Tongue (tissue), 3 donors: ENCODE measurements at places on chromosomes 7 and 10. TPM values are rescaled to one million over a fixed set of nuclear protein-coding genes. Genes with fewer than 3 reads are reported as not detected.

GRCh38 chr10:129024046-129024445, 443.0 kb upstream of the MGMT start:
- DNase-seq: peak; percentile 52

GRCh38 chr10:73968098-73968521, 29.8 kb upstream of the VCL start:
- peak; percentile 50 for DNase-seq

DNA sequence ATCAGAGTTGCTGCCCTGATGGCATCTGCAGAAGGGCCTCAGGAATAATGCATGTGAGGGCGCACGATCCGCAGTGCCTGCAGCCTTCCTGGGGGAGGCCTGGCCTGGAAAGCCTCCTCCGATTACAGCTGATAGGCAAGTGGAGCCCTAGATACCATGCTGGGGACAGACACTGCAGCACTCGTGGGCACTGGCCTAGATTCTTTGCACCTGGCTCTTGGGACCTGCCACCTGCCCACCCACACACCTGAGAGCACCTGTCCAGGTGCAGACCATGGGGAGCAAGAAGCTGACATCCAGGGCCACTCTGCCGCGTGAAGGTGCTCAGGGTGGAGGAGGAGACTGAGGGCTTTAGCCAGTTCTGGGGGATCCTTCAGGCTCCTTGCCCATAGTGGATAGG, 14.8 kb downstream of the YKT6 start:
- no peak for DNase-seq

DNA sequence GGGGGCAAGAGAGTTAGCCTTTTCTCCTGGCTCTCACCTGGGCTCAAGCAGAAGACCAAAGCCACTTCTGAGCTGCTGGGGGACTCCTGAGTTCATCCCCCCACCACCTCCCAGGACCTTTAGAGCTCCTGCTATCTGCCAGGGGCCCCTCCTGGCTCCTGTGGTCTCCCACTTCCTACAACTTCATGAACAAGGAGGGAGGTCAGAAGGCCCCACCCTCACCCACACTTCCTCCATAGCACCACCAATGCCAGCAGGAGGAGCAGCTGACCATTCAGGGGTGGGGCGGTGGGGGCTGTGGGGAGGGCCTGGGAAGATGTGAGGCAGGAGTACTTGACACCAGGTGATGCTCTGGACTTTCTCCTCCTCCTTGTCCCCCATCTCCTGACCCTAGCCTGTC, 32.6 kb upstream of the ADCYAP1R1 start:
- DNase-seq: no peak

DNA sequence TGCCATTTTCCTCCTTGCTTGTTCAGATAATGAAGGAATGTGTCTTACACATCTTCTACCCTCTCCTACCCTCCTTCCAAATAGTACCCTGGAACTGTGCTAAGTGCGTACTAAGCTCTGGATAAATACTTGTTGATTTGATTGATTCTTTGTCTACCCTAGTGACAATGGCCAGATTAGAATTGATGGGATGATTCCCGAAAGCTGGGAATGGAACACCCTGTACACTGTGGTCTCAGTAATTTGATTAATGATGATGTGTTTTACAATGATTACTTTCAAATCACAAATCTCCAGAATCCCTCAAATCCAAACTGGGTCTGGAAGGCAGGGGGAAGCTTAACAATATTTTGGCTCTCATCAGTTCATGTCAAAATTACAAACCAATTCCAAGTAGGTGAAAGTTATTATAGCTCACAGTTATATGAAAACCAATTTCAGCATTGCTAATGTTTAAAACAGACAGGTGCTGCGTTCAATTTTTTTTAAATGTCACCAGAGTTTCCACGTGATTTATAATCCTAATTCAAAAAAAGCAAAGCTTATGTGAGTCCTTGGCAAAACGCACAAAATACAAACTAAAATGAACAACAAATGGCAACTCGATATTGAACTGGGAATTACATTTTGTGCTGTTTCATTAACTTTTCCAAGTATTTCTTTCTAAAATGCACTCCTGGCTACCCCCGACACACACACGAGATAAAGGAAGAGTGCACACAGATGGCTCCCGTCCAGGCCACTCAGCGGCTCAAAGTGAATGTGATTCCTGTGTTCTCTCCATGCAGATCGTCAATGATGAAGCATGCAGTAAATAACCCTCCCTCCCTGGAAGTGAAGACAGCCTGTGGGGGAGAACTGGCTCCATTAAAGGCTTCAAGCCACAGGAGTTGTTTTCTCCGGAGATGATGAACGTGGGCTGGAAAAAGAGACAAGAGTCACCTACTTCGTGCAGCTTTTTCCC, 21.7 kb upstream of the ADRB1 start:
- peak; percentile 68 for DNase-seq

DNA sequence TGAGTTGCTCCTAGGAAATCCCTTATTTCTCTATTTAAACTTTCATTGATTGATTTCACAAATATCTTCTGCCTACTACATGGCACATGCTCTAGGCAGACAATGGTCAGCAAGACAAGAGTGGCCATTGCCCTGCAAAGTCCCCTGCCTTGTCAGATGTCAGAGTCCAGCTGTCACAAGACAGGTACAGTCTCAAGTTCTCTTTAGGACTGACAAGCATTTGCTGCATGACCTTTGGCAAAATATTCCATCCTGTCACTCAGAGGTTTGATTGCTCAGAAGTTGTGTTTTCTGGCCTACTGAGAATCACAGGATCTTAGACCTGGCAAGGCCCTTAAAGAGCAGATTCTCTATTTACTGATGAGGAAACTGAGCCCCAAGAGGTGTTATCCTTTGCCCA, 322.3 kb upstream of the NFE2L3 start:
- DNase-seq: no peak

DNA sequence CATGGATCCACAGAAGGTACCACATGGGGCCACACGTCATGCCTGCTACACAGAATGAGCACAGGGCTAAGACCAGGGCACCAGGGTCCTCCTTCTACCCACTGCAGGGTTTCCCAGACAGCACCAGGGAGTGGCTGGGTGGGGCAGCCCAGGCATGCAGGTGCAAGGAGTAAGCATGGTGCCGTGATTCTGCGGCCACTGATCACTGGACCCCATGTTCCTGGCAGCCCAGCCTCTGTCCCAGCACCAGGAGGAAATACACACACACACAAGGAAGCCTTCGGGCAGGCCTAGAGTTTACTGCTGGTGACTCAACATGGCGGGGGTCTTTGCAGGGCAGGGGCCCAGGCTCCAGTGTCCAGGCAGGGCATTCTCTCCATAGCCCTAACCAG, 13.9 kb downstream of the ATP6V1F start:
- DNase-seq: no peak

GRCh38 chr7:54839575-54840213, 80.7 kb upstream of the SEC61G start:
- DNase-seq: peak; percentile 53

GRCh38 chr7:34111031-34111430, 205.7 kb downstream of the BMPER start:
- DNase-seq: no peak

DNA sequence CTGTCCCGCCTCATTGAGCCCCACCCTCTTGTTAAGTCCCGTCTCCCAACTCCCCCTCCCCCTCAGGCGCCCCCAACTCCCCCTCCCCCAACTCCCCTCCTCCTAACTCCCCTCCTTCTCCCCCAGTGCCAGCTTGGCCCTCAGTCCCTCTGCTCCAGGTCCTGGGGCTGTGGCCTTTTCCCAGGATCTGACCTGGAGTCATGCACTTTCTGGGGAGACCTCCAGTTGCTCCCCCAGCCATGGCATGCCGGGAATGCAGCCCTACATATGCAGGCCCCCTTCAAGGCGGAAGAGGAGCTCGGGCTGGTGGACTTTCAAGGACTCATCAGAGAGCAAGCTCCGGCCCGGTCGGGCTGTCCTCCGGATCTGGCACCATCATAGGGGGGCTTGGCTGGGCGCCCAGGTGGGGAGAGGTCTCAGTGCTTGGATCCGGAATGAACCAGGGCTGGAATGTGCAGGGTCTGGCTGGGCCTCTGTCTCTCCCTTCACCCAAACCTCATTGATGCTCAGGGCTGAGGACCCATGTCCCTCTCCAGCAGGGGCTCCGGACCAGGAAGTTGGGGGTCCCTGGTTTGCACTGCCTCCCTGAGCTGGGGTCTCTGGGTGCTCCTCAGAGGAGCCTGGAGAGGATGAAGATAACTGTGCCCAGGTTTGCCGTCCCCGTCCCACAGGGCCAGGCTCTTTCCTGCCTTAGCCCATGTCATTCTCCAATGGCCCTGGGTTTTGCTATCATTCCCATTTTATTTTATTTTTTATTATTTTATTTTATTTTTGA, 41.1 kb downstream of the TMEM270 start:
- no peak for DNase-seq

GRCh38 chr7:49631960-49632359, 141.5 kb upstream of the VWC2 start:
- peak; percentile 39 for DNase-seq

DNA sequence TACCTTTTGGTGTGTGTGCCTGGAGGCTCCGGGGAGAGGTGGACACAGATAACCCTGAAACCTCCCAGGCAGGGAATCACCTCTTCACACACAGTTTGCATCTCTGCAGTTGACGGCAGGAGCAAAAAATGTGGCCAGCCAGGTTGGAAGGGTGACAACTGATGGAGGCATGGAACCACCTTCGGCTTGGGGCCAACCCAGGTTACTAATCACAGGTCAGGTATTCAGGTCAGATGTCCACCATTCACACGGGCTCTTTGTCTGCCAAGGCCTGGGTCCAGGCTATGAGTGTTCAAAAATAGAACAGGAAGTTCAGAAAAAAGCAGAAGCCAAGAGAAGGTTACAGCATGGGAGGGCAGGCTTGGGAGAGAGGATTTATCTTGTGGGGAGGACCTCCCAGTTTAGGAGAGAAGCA, 137.2 kb upstream of the EFCAB10 start:
- DNase-seq: no peak

- DNase-seq: no peak
Measured at GRCh38 chr7:112892263-112892662, 102.1 kb upstream of the TMEM168 start.

GRCh38 chr7:117098457-117098856, 145.2 kb downstream of the ST7 start:
- no peak for DNase-seq

DNA sequence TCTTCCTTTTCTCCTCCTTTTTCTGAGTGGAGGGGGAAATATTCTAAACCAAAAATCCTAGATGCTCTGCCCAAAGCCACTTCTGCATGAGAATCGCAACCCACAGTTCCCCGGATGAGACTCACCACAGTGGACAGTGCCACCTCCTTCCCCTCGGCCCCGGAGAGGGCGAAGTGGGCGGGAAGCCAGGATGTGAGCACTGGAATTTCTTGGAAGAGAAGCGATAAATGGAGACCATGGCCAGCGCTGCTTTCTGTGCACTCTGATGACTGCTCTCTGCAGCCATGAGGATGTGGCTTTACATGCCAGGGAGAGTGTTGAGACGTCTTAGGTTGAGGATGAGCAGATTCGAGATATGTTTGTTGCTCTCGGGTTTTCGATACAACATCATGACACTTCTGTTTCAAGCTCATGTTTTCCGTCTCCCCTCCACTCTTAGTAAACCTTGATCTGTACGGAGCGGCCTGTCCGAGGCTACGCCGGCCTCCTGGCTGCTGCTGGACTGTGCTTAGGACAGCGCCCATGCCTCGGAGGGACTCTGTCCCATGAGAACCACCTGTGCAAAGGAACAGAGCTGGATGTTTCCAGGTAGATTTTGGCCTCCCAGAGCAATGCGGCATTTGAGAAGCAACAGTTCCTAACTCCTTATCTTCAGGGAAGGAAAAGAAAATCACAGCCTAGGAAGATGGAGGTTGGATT, 414.6 kb upstream of the FOXK1 start:
- no peak for DNase-seq

GRCh38 chr10:12465385-12466136, 116.2 kb downstream of the CAMK1D start:
- no peak for DNase-seq

- peak; percentile 3 for DNase-seq
Measured at GRCh38 chr7:9718071-9718661, 1255.5 kb upstream of the PHF14 start.

- no peak for DNase-seq
Measured at GRCh38 chr10:124380256-124380995, 38.3 kb downstream of the OAT start.

DNA sequence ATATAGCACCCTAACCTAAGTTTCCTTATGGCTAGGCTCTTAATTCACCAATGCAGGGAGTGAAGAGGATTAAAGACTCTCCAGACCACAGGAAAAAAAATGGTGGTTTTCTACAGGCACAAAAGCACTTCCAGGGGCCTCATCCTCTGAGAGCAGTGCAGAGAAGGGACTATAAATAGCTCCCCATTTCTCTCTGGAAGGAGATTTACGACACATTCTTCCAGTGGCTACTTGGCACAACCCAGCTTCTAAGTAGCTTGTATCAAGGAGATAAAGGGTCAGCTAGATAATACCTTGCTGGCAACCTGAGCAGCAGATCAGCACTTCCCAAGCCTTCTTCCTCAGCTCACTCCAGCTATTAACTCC, 73.5 kb downstream of the CRPPA start:
- no peak for DNase-seq

DNA sequence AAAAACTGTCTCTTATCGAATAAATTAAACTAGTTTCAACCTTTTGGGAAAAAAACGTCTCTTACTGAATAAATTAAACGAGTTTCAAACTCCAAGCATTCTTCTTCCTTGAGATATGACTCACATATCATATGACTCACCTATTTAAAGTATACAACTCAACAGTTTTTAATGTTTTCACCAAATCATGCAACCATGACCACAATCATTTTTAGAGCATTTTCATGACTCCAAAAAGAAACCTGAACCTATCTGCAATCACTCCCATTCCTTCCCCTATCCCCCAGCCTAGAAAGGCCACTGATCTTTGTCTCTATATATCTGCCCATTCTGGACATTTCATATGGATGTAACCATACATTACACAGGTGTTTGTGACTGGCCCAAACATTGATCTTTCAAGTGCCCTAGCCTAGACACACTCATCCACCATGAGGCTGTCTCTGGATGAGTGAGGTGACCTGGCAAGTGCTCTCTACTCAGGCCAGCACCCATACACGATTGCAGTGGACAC, 115.3 kb downstream of the PIP4K2A start:
- DNase-seq: no peak

GRCh38 chr10:74823791-74824183, 2.6 kb upstream of the KAT6B start:
- DNase-seq: no peak

- no peak for DNase-seq
Measured at GRCh38 chr7:74059681-74060588, 23.7 kb upstream of the LIMK1 start.

- no peak for DNase-seq
Measured at GRCh38 chr10:101563007-101563406, 25.1 kb downstream of the POLL start.

- no peak for DNase-seq
Measured at GRCh38 chr10:111137007-111137406, 60.2 kb downstream of the ADRA2A start.

The XRCC2 gene
- total RNA-seq: 3.8 TPM

The KCNIP2 gene
- total RNA-seq: 0.92 TPM

The LRIT1 gene
- not detected for total RNA-seq

The GNG11 gene
- 31.6 TPM for total RNA-seq

The CCDC7 gene
- 129 TPM for total RNA-seq

The DNA2 gene
- total RNA-seq: 12.0 TPM

The ELFN1 gene
- total RNA-seq: 4.3 TPM

The FANK1 gene
- 3.2 TPM for total RNA-seq

The FEZF1 gene
- not detected for total RNA-seq

The CCDC146 gene
- total RNA-seq: 16.9 TPM

The HOXA6 gene
- not detected for total RNA-seq

The NCF1 gene
- total RNA-seq: 0.82 TPM
